Daoy (cell line): ENCODE measurements at places on chromosomes 5 and 9.

GRCh38 chr9:127088724-127089615 is 33.5 kb downstream of the ANGPTL2 start:
- DNase-seq: no peak

- DNase-seq: no peak
These were observed 38.4 kb upstream of the SMIM23 start for GRCh38 chr5:171747061-171747859.

DNA sequence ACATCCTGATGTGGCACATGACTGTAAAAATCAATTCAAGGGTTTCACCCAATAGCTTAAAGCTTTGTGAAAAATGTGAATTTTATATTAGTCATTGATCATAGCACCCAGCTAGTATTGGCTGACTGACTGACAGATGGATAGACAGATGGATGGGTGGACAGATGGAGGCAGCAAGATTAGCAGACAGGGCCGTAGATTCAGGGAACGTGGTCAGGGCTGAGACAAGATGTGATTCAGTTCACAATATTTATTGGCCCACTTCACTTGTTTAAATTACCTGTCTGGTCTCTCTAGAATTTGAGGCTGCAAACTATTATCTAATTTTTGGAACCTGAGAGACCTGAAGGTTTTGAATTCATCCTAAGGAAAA is 12.0 kb upstream of the PCSK5 start:
- DNase-seq: no peak

GRCh38 chr5:92492908-92493307 is 1088.1 kb downstream of the NR2F1-AS1 start:
- no peak for DNase-seq

DNA sequence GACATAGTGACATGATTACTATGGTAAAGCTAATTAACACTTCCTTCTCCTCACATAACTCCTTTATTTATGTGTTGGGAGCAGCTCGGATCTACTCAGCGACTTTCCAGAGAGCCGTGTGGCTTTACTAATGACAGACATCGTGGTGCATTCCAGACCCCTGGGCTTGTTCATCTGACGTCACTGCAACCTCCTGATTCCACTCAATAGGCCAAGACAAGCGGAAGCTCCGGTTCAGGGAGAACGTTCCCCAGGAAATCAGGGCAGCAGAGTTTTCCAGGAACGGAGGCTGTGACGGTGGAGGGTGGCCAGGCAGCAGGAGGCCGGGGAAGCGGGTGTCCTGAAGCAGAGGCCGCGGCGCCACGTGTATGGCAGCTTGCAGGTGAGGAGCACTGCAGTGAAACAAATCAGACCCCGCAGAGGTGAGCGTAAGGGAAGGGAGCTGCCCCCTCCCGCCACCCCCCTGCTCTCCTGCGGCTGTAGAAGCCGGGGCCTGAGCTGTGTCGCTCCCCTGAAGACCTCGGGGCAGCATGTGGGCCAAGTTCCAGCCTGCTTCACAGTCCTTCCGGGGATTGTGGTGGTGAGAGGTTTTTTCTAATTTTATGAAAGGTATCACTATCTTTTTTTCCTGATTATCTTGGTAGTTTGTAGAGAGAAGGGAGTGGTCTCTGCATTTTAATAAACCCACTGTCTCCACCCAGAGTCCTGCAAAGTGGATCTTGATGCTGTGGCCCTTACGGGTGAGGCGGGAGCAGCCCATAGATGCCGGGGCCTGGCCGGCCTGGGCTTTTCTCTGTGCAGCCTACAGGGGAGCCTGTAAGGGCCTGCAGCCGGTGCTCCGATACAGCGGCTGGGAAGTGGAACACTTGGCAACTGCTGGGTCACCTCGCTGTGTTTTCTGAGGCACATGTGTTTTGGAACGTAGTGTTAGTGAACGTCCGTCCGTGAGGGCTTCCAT is 220.4 kb upstream of the IRX4 start:
- DNase-seq: peak; percentile 57

DNA sequence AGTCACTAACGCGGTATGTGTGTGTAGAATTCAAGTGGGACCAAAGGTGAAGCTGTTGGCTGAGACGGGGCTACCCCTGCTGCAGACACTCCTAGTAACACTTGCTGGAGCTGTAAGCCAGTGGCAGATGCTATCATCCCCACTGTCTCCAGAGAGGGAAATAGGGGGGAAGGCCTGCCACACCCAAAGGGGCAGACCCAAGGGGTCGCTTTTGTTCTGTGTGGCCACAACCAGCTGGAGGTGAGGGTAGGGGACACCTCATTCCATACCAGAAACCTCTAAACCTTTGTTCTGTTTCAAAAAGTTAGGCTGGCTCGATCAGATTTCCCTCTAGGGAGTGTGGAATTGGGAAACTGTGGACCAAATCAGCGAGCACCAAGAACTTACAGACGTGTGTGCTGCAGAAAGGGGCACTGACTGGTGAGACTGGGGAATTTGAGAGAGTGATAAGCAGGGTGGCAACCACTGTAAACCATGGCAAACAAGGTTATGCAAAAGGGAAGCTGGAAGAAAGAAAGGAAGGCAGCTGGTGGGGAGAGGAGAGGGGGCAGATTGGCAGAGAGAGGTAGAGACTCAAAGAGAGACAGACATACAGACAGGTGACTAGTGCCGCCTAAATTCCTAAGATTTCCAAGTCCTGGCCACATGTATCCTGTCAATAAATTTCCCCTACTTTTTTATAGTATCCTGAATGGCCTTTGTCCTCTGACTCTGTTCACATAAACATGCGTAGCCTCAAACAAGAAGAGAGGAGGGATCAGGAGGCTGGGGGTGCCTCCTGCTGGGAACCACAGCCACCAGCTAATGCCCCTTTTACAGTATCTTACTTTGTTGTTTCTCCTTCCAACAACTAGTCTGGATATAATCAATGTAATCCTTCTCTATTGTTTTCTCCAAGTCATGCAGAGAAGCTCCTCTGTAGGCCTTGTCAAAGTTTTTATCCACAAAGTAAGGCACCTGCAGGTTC is 15.6 kb upstream of the SPATA24 start:
- no peak for DNase-seq

GRCh38 chr5:172859966-172860365 is 25.9 kb downstream of the ERGIC1 start:
- no peak for DNase-seq
